ENCODE measurements at places on chromosomes 7 and 10.

DNA sequence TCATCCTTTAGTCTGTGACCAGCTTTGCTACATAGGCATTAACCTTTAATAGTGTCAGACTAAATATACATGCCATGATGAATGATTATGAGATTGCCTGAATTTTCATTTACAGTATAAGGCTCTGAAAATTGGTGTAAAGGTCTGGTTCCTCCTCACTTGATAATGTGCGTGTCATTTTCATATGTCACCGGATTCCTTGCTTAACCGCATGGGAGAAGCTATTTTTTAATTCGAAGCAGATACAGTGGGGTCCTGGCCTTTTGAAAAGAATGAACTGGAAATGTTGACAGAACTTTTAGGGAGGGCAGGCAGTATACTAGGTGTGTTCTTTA is 192.4 kb upstream of the SH2B2 start:
- no peak overlapping the region for H3K4me3 ChIP-seq
- no peaks in the 10 kb centered on the region for H3K27me3 ChIP-seq
- no peak overlapping the region for H3K27ac ChIP-seq
- H3K36me3 ChIP-seq, result peaks cover 15% of the 10 kb centered on the region
- no peak for DNase-seq

GRCh38 chr7:50718876-50719275 is 63.8 kb downstream of the GRB10 start:
- DNase-seq, result no peak
- no peak overlapping the region for H3K4me3 ChIP-seq
- H3K27me3 ChIP-seq, result no peaks in the 10 kb centered on the region
- no peaks in the 10 kb centered on the region for H3K36me3 ChIP-seq
- H3K27ac ChIP-seq, result no peak overlapping the region

DNA sequence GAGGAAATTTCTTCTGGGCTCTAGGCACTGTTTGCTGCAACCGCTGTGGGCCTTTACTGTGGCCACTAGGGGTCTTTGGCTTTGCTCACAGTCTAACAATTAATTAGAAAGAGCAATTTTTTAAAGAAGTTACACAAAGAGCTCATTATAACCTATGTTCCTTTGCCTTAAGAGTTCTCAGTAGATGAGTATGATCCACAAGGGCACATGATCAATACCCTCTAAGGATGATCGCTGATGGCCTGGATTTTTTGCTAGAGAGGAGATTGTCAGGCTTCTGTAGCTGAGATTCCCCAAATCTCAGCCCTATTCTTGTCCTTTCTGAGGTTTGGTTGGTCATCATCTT is 80.8 kb upstream of the RHOBTB1 start:
- no peaks in the 10 kb centered on the region for H3K4me1 ChIP-seq
- H3K4me3 ChIP-seq, result no peak overlapping the region
- no peak overlapping the region for H3K27ac ChIP-seq
- H3K36me3 ChIP-seq, result no peaks in the 10 kb centered on the region
- H3K27me3 ChIP-seq, result no peaks in the 10 kb centered on the region

- H3K4me1 ChIP-seq, result no peaks in the 10 kb centered on the region
- H3K27me3 ChIP-seq, result no peaks in the 10 kb centered on the region
- no peak overlapping the region for H3K4me3 ChIP-seq
- no peak for DNase-seq
- no peaks in the 10 kb centered on the region for H3K36me3 ChIP-seq
- no peak overlapping the region for H3K27ac ChIP-seq
These were observed 263.5 kb downstream of the SEMA3D start for GRCh38 chr7:84923348-84923747.

DNA sequence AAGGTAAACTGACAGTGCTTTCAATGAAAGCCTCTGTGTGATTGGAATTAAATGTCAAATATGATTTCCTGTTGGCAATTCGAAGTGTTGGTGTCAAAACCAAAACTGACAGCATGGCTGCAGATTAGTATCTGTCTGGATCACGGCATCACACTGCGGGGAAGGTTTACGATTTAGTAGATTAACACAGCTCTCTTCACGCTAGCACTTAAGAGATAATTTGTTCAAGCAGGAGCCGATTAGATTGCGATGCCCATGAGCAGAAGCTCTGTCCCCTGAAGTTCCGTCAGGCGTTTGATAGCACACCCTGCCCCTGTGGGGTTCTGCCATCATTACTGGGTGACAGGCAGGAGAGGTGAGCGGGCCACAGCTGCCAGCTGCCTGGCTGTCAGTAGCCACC is 279.5 kb upstream of the AUTS2 start:
- DNase-seq, result no peak
- no peaks in the 10 kb centered on the region for H3K36me3 ChIP-seq
- H3K27ac ChIP-seq, result no peak overlapping the region
- no peaks in the 10 kb centered on the region for H3K4me1 ChIP-seq
- peaks cover 11% of the 10 kb centered on the region for H3K27me3 ChIP-seq

DNA sequence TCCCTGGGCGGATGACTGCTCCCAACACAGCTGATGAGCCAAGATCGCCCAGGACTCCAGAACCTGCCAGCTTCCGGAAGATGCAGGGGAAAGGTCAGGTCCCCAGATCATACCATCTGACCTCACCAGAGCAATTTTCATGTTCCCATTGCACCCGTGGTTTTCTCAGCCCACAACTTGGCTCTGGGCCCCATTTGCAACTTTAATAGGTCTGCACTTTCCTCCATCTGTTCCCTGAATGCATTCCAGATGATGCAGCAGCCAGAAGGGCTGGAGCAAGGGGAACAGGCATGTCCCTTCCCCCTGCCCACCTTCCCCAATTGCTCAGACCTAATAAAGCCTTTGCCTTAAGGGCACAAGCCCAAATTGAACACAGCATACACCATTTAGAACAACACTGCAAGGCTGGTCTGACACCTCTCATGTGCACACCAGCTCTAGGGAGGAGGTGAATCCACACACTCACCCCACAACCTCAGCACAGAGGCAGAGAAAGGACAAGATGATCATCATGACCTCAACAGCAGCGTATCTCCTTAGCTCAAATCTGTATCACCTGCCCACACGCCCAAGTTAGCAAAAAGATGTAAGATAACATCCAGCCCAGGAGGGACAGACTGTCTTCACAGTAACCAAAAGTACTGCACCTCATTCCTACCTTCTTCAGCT is 87.5 kb downstream of the PLXNA4 start:
- H3K4me1 ChIP-seq, result peaks cover 35% of the 10 kb centered on the region
- no peaks in the 10 kb centered on the region for H3K36me3 ChIP-seq
- H3K4me3 ChIP-seq, result no peak overlapping the region
- H3K27ac ChIP-seq, result no peak overlapping the region
- DNase-seq, result no peak
- no peaks in the 10 kb centered on the region for H3K27me3 ChIP-seq

GRCh38 chr10:56880606-56881005 is 519.5 kb upstream of the ZWINT start:
- H3K4me3 ChIP-seq, result no peak overlapping the region
- no peaks in the 10 kb centered on the region for H3K36me3 ChIP-seq
- no peak overlapping the region for H3K27ac ChIP-seq
- no peak for DNase-seq
- no peaks in the 10 kb centered on the region for H3K4me1 ChIP-seq
- no peaks in the 10 kb centered on the region for H3K27me3 ChIP-seq

GRCh38 chr7:116777651-116778281 is 84.6 kb upstream of the CAPZA2 start:
- H3K4me1 ChIP-seq, result no peaks in the 10 kb centered on the region
- H3K27me3 ChIP-seq, result no peaks in the 10 kb centered on the region
- no peaks in the 10 kb centered on the region for H3K36me3 ChIP-seq
- no peak overlapping the region for H3K27ac ChIP-seq
- DNase-seq, result no peak

DNA sequence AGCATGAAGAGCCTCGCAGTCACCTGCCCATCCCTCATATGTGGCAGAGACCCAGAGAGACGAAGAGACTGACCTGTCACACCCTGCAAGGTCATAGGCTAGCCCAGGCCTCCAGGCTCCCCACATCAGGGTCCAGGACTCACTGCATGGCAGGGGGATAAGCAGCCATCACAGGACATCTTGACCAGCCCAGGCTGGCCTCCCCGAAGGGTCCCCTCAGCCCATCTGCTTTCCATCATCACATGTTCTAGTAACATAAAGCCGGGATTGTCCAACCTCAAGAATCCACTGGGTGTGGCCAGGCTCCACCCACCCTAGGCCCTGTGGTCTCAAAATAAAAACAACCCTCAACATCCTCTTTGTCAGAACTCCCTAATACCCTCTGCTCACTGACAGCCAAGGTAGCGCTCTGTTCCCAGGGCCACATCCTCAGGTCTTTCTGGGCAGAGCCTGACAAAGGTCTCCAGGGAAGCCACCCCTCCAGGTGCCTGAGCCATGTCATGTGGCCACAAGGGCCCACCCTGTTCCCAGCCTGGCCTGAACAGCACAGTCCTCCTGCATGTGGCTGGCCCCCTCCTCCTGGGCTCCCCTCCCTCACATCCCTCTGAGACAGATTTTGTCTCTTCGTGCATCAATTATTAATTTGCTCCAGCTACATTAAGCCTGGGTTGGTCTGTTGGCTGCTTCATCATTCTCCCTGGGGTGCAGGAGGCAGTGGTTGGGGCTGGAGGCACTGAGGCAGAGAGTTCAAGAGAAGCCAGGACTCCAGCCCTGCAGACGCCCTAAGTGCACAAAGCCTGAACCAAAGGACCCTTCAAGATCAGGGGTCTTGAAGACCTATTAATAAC is 131.8 kb upstream of the UNC5B start:
- DNase-seq, result peak; percentile 32
- no peaks in the 10 kb centered on the region for H3K27me3 ChIP-seq
- no peak overlapping the region for H3K4me3 ChIP-seq

- no peak overlapping the region for H3K4me3 ChIP-seq
- no peaks in the 10 kb centered on the region for H3K27me3 ChIP-seq
- no peaks in the 10 kb centered on the region for H3K36me3 ChIP-seq
- no peak overlapping the region for H3K27ac ChIP-seq
- H3K4me1 ChIP-seq, result no peaks in the 10 kb centered on the region
These were observed 53.5 kb upstream of the UNC5B start for GRCh38 chr10:71158902-71159301.

GRCh38 chr10:100516847-100517246 is 2.8 kb downstream of the SEC31B start:
- H3K4me3 ChIP-seq, result no peak overlapping the region
- no peaks in the 10 kb centered on the region for H3K27me3 ChIP-seq
- no peak for DNase-seq
- H3K27ac ChIP-seq, result no peak overlapping the region
- H3K4me1 ChIP-seq, result peaks cover 4% of the 10 kb centered on the region
- peaks cover 23% of the 10 kb centered on the region for H3K36me3 ChIP-seq

DNA sequence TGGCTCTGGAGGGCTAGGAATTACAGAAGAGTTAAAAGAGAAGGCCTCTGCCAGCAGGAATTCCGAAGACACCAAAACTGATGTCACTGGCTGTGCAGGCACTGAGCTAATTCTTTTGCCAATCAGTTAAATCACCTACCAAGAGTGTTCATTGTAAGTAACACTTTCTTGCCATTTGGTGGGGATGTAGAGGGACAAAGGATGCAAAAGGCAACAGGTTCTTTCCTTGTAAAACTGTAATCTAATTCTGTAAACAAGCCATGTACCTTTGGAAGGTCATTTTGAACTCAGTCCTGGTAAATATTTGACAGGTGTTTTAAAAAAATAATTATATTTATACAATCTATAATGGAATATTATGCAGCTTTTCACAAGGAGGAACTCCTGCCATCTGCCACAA is 438.4 kb downstream of the AUTS2 start:
- no peak overlapping the region for H3K27ac ChIP-seq
- no peak overlapping the region for H3K4me3 ChIP-seq
- H3K27me3 ChIP-seq, result no peaks in the 10 kb centered on the region
- no peak for DNase-seq

DNA sequence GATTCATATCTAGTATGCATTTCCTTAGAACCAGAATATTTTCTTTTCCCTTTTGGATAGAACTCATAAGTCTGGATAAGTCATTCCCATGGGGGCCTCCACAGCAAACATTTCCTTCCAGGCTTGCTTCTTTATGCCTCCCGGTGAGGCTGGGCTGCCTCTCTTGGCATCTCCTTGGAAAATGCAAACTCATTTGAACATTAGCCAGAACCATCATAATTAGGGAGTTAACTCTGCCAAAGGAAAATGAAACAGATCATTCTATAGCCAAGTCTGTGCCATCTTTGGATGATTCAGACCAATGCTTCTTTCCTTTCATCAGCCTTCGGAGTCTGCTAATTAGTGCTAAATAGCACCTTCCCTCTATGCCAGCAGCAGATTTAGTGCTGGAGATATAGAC is 81.1 kb downstream of the PLPP4 start:
- no peaks in the 10 kb centered on the region for H3K36me3 ChIP-seq
- H3K27ac ChIP-seq, result no peak overlapping the region
- no peak overlapping the region for H3K4me3 ChIP-seq
- H3K27me3 ChIP-seq, result no peaks in the 10 kb centered on the region
- DNase-seq, result no peak
- no peaks in the 10 kb centered on the region for H3K4me1 ChIP-seq

GRCh38 chr10:127919418-127920271 is 12.7 kb downstream of the PTPRE start:
- peaks cover 66% of the 10 kb centered on the region for H3K4me1 ChIP-seq
- no peaks in the 10 kb centered on the region for H3K36me3 ChIP-seq
- peak overlapping the region; percentile 93 for H3K27ac ChIP-seq

DNA sequence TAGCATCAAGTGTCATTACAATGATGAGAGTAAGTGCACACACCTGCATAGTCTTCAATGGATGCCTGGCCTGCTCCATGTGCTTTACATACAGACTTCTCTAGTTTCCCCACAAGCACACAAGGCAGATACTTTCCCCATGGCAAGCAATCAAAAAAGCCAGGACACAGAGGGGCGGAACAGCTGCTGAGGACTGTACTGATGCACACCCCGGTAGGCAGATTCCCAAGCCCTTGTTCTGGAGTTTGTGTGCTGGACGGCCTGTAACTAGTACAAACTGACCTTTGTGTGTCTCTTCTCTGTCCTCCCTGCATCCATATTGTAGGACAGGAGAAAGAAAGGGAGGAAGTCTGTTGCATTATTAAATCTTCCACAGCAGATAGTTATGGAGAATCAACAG is 25.8 kb downstream of the UBE2D4 start:
- H3K27me3 ChIP-seq, result no peaks in the 10 kb centered on the region
- H3K4me3 ChIP-seq, result no peak overlapping the region
- H3K4me1 ChIP-seq, result no peaks in the 10 kb centered on the region
- H3K27ac ChIP-seq, result no peak overlapping the region
- H3K36me3 ChIP-seq, result peaks cover 80% of the 10 kb centered on the region
